H9 (cell line): ENCODE measurements at places on chromosomes 16 and 17. TPM values are rescaled to one million over a fixed set of nuclear protein-coding genes. Genes with fewer than 3 reads are reported as not detected.

AGRP gene
- total RNA-seq, result not detected in 2 replicates

PNPO gene
- total RNA-seq, result 6.7 and 7.3 TPM in 2 replicates

PRSS33 gene
- total RNA-seq, result not detected in 2 replicates

CDIPT gene
- total RNA-seq, result 70.0 and 70.6 TPM in 2 replicates

MYH2 gene
- total RNA-seq, result 0.68 and 0.90 TPM in 2 replicates

NPIPB6 gene
- total RNA-seq, result 2.0 and 5.2 TPM in 2 replicates

C16orf54 gene
- not detected in 2 replicates for total RNA-seq

SULT1A2 gene
- total RNA-seq, result 0.35 and 0.66 TPM in 2 replicates

SHBG gene
- total RNA-seq, result 1.5 and 1.6 TPM in 2 replicates

LITAFD gene
- not detected in 2 replicates for total RNA-seq

LDHD gene
- total RNA-seq, result 14.5 and 14.7 TPM in 2 replicates

DNA sequence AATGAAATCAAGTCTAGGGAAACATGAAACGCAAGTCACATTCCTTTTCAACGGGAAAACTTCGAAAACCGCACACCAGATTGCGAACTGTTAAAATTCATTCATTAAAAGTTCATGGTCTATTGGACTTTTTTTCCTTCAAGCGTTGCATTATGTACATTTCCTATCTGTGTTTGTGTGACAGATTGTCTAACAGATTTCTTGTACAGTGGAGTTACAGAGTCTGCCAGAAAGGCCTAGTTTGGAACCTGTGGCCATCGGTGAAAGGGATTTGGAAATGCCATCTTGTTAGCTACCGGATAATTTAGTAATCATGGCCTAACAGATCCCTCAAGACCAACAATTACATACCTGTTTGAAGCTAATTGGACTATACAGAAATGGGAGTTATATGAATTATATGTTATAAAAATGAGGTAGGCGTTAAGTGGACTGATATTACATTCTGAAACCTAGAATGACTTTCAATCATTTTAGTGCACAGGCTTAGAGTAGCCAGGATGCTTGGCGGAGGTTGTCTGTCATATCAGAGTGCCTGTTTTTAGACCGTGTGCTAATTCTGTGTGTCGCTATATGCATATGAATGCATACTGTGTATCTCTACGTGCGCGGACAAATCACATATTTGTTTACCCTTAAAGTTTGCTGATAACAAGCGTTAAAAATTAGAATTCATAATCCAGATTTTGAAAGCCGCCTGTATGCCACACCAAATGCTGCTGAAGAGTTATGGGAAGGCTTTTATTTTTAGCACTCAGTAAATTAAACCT lies 885.4 kb upstream of the RBFOX1 start:
- no peak for DNase-seq

DNA sequence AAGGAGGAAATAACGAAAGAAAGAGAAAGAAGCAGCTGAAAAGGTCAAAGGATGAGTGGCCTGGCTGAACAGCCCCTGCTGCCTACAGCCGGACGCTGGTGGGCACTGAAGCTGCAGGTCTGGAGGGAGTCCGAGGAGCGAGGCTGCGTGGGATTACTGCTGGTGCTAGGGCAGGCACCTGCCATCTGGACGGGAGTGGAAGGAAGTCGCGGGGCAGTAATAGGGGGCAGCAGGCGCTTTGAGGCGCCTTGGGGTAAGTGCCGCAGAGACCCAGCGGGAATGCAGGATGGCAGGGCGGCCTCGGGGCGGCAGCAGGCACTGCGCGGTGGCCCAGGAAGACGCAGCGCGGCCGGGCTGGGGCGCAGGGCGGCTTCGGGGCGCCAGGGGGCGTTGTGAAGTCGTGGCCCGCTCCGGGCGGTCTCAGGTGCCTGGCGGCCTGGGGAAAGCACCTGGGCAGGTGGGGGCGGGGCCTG lies 303 bp upstream of the SCNN1G start:
- peak; percentile 95 for DNase-seq

DNA sequence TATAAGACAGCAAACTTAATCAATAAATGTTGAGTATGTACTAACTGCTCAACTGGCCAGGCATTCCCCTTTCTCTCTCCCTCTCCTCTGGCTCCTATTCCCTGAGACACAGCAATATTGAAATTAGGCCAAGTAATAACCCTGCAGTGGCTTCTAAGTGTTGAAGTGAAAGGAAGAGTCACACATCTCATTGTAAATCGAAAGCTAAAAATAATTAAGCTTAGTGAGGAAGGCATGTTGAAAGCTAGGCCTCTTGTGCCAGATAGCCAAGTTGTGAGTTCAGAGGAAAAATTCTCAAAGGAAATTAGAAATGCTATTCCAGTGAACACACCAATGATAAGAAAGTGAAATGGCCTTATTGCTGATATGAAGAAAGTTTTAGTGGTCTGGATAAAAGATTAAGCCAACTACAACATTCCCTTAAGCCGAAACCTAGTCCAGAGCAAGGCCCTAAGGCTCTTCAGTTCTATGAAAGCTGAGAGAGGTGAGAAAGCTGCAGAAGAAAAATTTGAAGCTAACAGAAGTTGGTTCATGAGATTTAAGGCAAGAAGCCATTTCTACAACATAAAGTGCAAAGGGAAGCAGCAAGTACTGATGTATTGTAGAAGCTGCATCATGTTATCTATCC lies 35.4 kb upstream of the ABCC11 start:
- no peak for DNase-seq

GRCh38 chr16:86257546-86257945 lies 252.8 kb upstream of the FOXF1 start:
- DNase-seq, result peak; percentile 5

DNA sequence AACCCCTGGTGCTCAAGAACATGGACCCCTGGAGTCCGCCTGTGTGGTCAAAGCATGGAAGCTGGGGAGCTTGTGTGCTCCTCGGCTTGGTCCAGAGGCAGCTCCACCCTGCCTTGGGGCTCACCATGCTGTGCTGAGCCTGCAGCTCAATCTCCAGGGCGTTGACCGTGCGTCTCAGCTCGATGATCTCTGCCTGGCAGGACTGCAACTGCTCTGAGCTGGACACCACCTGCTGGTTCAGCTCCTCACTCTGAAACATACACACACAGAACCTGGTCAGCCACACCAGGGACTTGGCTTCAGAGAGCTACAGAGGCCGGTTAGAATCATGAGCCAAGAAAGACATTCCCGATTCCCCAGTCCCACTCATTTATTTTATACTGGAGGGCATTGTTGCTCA lies 2.7 kb downstream of the KRT35 start:
- no peak for DNase-seq

DNA sequence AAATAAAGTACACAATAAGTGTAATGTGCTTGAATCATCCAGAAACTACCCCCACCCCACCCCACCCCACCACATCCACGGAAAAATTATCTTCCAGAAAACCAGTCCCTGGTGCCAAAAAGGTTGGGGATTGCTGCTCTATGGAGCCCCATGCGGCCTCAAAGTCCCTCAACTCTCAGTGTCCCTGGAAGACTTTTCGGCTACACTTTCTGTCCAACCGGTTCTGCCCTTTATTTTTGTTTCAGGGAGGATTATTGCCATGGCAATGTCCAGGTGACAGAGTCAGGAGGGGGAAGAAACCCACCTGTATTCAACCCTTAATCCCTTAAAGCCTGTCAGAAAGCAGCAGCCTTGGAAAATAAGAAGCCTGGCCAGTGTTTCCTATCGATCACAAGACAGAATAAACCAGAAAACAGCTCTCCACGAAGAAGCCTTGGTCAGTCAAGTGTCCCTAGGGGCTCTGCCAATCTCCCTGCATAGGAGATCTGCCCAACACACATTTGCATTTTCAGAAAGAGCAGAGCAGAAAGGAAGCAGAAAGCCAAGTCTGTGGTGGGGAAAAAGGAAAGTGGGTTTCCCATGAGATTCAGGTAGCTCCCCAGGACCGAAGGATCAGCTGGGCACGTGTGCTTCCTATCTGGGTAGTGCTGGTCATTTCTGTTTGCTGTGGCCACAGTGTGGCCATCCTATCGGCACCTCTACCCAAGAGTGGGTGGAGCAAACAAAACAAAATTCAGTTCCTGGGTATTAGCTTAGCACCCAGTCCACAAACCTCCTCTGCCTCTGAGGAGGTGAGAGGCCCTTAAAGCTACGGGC lies 342.7 kb downstream of the SOX9 start:
- no peak for DNase-seq

GRCh38 chr16:85582229-85582991 lies 30.7 kb upstream of the GSE1 start:
- no peak for DNase-seq

DNA sequence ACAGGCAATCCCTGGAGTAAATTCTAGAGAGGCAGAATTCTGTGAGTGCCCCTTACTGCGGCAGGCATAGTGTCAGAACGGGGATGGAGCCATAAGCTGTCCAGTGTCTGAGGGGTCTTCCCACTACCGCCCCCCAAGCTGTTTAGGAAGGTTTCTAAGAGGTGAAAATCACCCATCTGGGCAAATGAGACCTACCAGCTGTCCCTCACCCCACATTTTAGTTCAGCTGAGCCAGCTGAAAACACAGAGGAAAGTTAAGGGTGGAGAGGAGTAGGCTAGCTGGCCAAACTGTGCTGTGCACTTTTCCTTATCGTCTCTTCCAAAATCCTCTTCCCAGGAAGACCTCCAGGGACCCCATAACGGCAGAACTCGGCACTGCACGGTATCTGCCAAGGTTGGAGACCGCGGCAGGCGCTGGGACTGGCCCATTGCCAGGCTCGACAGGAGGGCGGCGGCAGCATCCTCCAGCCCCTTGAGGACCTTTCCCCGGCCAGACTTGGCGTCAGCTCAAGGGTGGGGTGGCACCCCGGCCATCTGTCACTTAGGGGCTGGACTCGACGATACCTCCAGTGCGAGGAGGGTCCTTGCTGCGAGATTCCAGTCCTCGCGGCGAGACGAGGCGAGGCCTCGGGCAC lies 955 bp downstream of the ACLY start:
- no peak for DNase-seq

DNA sequence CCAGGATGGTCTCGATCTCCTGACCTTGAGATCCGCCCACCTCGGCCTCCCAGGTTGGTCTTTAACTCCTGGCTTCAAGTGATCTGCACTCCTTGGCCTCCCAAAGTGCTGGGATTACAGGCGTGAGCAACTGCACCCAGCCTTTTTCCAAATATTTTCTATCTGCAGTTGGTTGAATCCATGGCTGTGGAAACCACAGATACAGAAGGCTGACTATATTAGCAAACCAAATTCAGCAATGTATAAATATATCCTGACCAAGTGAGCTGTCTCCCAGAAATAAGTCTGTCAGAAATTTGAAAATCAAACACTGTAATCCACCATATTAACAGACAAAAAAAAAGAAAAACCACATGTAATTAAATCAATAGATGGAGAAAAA lies 9.6 kb downstream of the CFDP1 start:
- no peak for DNase-seq

- DNase-seq, result peak; percentile 79
Measured at GRCh38 chr17:45429339-45430005, 3.2 kb downstream of the ARHGAP27 start.

GRCh38 chr17:12136243-12136642 lies 115.6 kb downstream of the MAP2K4 start:
- no peak for DNase-seq

GRCh38 chr17:39063681-39064069 lies 87.8 kb downstream of the PLXDC1 start:
- no peak for DNase-seq

DNA sequence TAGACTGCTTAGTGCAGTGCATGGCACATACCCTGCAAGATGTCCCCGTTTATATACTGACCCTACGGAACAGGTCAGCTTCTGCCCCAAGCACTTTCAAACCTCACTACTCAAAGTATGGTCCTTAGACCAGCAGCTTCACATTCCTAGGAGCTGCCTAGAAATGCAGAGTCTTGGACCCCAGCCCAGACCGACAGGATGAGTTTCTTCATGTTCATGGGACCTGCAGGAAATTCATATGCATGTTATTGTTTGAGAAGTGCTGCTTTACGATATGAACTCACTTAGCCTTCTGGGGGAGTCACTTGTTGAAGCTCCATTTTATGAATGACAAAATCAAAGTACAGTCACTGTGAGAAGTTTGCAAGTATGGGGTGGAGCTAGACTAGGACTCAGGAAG lies 82.6 kb downstream of the DYNLRB2 start:
- DNase-seq, result no peak

GRCh38 chr16:56108724-56109123 lies 82.6 kb upstream of the GNAO1 start:
- no peak for DNase-seq

DNA sequence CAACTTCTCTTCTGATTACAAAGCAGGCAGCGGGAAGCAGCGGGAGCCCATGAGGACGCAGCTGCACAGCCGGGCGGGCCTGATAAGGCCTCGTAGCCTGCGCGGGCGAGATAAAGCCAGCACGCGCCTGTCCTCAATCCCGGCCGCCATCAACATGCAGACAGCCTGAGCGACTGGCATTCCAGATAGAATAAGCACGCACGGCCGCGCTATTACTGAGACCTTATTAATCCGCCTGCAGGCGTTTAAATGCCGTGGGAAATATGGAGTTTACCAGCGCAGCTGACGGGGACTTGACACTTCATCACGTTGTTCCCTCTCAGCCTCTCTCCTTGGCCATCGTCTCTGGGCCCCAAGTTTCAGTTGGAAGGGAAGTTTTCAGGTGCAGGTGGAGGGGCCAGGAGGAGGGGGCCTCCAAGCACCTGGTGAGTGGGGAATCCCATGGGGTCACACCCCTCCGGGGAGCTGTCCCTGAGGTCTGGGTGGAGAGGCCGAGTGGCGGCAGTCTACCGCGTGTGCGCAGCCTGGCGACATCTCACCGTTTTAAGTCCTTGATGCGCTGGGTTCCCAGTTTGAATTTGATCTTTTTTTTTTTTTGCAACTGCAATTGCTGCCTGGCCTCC lies 27.3 kb upstream of the CBFA2T3 start:
- no peak for DNase-seq

- DNase-seq, result no peak
Measured at GRCh38 chr16:77033516-77033915, 157.5 kb upstream of the MON1B start.

DNA sequence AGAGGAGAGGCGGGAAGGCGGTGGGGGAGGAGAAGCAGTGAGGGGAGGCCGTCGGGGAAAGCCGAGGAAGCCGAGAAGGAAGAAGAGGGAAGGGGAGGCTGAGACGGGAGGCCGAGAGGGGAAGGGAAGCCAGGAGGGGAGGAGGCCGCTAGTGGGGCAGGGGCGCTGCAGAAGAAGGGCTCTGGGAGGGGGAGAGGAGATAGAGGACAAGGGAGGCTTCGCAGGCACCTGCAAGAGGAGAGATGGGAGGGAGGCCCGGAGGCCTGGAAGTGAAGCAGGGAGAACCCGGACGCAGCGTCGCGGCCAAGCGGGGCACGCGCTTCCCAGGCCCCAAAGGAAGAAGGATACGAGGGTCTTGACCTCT lies 2.3 kb downstream of the C17orf58 start:
- DNase-seq, result no peak

DNA sequence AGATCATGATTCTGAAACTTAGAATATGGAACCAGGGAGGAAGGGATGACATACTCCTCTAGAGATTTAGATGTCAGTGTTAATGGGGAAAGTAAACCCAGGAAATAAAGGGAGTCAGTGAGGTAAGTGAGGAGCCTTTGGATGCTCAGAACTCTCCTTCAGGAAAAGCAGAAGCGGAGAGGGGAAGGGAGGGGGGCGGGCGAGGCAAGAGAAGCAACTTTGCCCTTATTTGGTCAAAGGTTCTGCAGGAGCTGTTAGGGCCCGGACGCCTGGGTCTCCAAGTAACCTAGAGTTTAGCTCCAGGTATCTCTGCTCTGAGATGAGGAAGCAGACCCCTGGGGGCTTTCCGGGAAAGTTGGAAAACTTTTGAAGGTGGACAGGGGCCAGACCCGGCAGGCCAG lies 1.3 kb downstream of the PFN1 start:
- DNase-seq, result no peak

GRCh38 chr16:30570636-30571444 lies 674 bp downstream of the ZNF688 start:
- peak; percentile 41 for DNase-seq
